SW 1271 (cell line): ENCODE measurements at places on chromosomes 16 and 17.

GRCh38 chr16:1800701-1801100 is 7.2 kb upstream of the IGFALS start:
- DNase-seq: no peak

- DNase-seq: no peak
Measured at GRCh38 chr17:79987935-79988184, 47.8 kb downstream of the TBC1D16 start.

- no peak for DNase-seq
Measured at GRCh38 chr16:71552698-71553503, 24.0 kb downstream of the TAT start.

DNA sequence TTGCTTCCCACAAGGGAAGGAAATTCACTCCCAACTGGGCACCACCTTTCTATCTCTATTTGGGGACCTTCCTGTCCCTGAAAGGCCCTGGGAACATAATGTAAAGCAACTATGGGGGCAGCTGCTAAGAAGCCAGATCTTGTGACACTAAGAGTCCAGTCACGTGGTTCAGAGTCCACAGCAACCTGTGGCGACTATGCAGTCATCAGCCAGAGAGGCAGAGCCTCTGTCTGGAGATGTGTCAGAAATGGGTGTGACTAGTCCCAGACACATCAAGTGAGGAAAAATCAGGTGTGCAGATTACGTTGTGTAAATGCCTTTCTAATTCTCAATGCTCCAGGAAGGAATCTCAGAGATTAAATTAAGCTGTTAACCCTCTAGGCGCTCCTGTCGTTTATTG is 26.6 kb upstream of the SKAP1 start:
- DNase-seq: no peak

DNA sequence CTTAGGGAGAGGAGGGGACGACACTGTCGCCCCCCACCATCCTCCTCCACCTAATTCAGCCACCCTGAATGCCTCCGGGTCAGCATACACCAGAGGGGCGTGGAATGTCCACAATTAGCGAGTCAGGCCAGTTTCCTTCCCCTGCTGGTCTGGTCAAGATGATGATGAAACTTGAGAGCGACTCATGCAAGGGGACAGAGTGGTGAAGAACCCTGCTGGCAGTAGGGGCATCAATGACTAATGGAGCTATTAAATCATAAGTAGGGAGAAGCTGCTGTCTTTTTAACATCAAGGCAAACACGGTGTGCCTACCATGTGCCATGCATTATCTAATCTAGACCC is 7.2 kb downstream of the SPACA3 start:
- no peak for DNase-seq

GRCh38 chr17:65259696-65260485 is 122.7 kb downstream of the RGS9 start:
- DNase-seq: no peak
